Inflammatory macrophage treated with lipopolysaccharide for 1 hour (primary cell): ENCODE measurements at places on chromosomes 2 and 18.

DNA sequence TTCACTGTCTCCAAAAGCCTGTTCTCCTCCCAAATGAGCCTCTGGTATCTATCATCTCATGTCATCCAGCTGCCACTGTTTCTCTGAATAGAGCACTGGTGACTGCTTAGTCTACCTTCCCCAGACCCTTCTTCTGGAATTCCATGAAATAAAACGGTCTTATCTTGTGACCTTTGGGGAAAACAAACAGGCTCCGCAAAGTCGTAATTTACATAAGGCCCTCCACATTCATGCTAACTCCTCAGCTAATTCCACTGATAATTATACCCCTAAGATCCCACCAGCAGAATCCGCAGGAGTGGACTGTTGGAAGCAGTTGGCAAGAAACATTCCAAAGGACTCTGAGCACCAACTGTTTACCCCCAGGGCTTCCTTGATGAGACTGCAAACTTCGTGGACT, 33.9 kb upstream of the CHN1 start:
- no peak for DNase-seq

DNA sequence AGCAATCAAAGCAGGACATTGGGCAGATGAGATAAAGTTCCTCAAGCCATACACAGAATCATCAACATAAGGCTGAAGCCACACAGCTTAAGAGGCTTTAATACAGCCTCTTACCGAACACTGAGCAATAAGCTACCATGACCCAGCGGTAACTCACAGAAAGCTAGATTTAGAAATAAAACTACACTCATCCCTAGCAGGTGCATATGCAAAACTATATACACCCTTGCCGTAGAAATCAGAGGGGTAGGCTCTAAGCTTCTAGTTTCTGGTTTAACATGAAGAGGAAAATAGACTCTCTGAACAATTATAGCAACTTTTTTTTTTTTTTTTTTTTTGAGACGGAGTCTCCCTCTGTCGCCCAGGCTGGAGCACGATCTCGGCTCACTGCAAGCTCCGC, 428.8 kb upstream of the FIGN start:
- no peak for DNase-seq

DNA sequence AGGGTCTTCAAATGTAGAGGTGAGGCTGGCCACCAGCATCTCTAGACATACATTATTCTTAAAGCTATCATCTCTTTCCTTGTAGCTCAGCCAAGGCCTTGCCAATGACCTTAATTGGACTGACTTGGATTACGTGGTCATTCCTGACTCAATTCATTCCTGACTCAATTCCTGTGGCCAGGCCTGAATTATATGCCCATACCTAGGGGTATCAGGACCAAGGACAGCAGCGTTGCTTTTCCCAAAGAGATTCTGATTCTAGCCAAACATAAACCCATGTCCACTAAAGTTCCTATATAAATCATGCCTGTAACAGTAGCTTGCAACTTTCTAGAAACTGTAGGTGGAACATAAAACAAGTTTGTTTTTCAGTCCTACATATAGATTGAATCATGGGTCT, 231.7 kb downstream of the ARL6IP6 start:
- DNase-seq: no peak

GRCh38 chr2:105969552-105969951, 224.5 kb downstream of the UXS1 start:
- DNase-seq: peak; percentile 3

DNA sequence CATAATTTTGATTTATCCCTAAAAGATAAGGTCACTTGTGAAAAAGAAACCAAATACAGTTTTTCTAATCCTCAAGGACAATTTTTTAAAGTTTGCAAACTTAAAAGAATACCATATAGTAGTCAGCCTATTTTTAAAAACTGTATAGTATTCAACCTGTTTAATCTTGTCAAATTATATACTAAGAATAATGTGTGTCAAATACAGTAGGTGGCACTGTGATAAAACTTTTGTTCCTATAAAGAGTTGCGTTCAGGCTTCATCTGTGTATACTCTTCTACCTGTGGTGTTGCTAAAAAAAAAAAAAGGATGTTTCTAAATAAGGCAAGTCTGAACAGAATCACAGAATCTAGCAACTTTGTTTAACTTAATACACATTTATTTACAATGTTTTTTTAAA, 68.6 kb downstream of the CCDC138 start:
- no peak for DNase-seq

- DNase-seq: no peak
Observed at GRCh38 chr2:185006481-185006880, 408.2 kb downstream of the ZNF804A start.

DNA sequence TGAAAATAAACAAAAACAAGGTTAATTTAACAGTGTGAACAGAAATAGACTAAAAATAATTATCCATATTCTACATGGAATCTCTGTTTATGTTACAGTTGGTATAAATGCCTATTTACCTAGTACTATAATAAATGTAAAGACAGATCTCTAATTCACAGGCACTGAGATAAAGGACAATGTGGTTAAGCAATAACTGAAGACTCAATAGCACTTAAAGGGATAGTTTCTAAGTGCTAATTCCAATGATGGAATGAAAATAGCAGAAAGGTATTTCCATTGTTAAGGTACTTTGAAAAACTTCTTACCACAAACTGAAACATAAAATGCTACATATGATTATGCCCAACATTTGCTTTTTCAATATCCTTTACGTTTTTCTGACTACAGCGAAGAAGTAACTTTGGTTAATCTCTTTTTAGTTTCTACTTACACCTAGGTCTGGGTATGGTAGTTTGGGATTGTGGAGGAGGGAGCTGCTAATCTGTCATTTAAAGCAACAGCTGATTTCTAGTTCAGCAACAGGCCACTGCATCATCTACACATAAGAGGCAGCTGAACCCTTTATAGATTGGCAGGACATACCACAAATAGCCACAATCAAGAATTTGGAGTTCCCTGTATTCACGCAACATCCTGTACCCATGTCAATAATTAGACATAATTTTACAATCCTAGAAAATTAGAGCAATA, 27.2 kb downstream of the MAP4K3 start:
- DNase-seq: no peak

DNA sequence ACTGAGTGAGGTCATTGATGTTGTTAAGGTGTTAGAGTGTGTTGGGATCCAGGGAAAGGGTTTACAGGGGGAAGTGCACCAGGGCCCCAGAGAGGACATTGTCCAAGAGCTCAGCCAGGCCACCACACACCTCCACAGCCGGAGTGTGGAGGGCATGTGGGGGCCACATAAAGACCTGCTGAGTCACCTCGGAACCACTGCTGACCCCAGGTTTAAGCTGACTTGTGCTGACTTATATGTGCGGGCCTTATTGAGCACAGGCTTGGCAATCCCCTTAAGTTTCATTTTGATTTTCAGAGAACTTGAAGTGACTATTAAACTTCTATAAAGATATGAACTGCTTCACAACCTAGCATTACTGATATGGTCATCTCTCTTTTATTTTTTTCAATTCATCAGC, 166.2 kb upstream of the MAP3K20 start:
- no peak for DNase-seq

DNA sequence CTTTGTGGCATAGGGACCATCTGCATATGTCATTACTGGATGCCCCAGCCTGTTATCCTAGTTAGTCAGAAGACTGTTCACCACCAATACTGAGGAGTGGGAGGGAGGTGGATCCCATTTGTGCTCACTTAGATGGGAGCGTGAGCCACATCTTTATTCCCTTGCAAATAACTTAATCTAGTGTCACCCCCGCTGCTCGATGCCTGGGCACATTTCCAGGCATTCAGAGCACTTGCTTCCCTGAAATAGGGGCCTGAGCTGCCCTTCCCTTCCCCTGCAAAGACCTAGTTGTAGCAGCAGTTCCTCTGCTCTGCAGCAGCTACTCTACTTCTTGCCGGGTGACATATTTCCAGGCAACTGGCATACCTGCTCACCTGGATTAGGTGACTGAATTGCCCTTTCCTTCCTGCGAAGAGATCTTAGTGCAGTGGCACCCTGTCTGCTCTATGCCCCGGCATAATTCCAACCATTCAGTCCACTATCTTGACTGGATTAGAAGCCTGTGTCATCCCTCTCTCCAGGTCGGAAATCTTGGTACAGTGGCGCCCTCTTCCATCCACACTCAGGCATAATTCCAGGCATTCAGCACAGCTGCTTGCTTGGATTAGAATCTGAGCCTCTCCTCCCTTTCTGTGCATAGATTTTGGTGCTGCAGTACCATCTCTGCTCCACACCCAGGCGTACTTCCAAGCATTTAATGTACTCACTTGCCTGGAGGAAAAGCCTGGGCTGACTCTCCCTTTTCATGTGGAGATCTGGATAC, 1389.1 kb upstream of the TMEFF2 start:
- no peak for DNase-seq

- peak; percentile 61 for DNase-seq
Observed at GRCh38 chr2:227404585-227405271, 17.0 kb upstream of the SCYGR1 start.

GRCh38 chr2:55168221-55169154, 63.6 kb downstream of the CLHC1 start:
- peak; percentile 76 for DNase-seq

GRCh38 chr2:206232287-206233035, 42.0 kb upstream of the ZDBF2 start:
- DNase-seq: no peak

GRCh38 chr2:128970332-128971116, 651.9 kb upstream of the HS6ST1 start:
- no peak for DNase-seq

- no peak for DNase-seq
Observed at GRCh38 chr2:88168386-88168785, 1.8 kb upstream of the THNSL2 start.

- DNase-seq: no peak
Observed at GRCh38 chr2:136107051-136108033, 10.6 kb downstream of the CXCR4 start.

DNA sequence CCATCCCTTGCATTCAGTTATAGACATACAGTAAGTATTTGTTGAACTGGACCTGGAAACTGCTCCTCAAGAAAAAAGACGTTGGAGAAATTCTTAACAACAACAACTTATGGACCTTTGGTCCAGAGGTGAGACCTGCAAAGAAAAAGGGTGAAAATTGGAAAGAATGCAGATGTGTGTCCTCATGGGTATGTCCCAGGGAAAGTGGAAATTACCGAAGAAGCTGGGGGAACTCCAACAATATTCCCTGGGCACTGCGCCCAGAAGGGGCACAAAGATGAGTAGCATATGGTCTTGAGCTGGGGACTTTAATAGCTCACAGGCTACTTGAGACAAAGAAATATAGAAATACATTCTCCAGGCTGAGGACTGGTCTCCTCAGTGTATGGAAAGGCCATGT, 35.5 kb upstream of the YWHAQ start:
- DNase-seq: peak; percentile 65

- DNase-seq: no peak
Observed at GRCh38 chr2:162828545-162828944, 10.0 kb downstream of the KCNH7 start.

DNA sequence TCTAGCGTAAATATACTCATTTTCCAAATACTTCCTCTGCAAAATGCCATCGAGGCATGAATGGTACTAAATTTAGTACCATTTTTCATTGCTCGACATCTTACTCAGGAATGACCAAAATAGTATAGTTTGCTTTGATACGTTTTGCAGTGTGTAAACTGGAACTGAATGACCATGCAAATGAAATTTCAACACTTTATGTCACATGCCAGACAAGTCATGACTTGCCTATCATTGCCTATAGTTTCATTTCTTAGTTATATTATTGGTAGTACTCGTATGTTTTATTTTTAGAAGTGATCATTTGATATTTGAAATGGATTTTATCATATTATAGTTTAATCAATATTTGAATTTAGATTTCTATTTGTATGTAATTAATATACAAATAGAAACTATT, 9.1 kb downstream of the MSTN start:
- peak; percentile 9 for DNase-seq

- no peak for DNase-seq
Observed at GRCh38 chr2:24452502-24452885, 38.6 kb upstream of the NCOA1 start.

DNA sequence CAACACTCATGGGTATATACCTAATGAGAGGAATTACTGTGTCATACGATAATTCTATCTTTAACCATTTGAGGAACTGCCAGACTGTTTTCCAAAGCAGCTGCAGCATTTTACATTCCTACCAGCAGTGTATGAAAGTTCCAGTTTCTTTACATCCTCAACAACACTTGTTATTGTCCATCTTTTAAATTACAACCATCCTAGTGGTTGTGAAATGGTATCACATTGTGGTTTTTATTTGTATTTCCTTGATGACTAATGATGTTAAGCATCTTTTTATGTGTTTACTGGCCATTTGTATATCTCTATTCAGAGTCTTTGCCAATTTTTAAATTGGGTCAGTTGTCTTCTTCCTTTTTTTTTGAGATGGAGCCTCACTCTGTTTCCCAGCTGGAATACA, 4.0 kb upstream of the CKAP2L start:
- no peak for DNase-seq

GRCh38 chr2:95037384-95037839, 11.9 kb downstream of the MAL start:
- no peak for DNase-seq

DNA sequence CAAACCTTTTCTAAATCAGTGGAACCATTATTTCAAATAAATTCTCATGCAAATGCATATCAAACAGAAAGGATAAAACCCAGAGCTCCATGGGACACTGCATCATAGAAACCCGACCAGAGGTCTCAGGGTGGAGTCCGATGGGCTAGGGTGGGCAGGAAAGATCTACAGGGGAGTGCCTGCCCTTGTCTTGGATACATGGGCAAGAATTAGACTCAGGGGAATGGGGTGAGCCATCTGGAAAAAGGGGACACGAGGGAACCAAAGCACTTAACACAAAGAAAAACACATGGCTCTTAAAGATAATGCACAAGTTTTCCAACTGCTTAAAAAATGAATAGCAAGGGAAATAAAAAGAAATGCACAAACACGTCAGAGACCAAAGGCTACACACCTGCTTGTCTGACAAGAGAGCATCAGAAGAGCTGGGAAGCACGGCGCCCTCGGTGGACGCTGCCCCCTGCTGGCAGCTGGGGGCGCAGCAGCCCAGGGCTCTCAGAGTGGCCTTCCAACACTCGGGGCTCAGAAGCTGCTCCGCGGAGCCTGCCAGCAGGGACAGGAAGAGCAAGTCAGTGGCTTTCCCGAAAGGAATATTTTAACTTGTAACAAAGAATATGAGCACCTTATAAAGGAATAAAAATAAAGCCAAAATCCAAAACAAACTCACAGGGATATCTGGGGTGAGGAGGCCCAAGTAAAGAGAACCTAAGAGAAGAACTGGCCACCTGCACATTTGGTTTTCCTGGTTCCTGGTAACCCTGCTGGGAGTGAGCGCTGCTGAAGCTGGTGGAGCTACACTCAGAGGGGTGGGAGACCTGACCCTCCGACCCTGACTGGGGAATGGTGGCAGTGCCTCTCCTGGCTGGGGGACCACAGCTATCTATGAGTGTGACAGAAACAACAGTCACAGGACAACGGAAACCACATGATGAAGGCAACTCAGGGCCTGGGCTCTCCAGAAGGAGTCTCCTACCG, 54.5 kb downstream of the SIGLEC15 start:
- DNase-seq: peak; percentile 77
